IMR-90 (cell line): ENCODE measurements at places on chromosomes 2 and 18. TPM values are rescaled to one million over a fixed set of nuclear protein-coding genes. Genes with fewer than 3 reads are reported as not detected.

- DNase-seq: no peak
Observed at GRCh38 chr2:97885841-97886240, 109.9 kb downstream of the TMEM131 start.

DNA sequence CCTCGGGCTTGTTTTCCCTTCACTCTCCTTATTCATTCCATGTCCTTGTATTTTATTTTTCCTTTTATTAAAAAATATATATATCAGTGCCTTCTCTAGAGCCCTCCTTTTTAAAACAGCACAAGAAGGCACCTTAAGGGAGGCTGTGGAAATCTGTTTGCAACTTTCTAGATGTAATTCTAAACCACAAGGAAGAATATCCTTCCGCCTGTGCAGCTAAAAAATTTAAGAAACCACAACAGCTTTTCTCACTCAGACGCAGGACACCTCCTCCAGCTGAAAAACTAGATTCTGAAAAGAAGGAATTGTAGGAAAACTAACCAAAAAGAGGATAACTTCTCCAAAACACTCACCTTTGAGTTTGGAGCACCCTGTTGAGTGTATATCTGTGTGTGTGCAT, 142.2 kb downstream of the BCL11A start:
- peak; percentile 26 for DNase-seq

GRCh38 chr2:240467149-240467642, 31.7 kb downstream of the GPC1 start:
- no peak for DNase-seq

GRCh38 chr2:70143314-70144150, 47.3 kb downstream of the C2orf42 start:
- DNase-seq: peak; percentile 52

The B3GNT7 gene
- total RNA-seq: under 0.01 TPM in 2 replicates

- no peak for DNase-seq
Observed at GRCh38 chr18:68301441-68301840, 413.5 kb downstream of the TMX3 start.
